HFF-Myc (cell line): ENCODE measurements at places on chromosomes 16 and 17.

- DNase-seq = no peak
These were observed 1.6 kb downstream of the UBALD1 start for GRCh38 chr16:4612977-4613635.

GRCh38 chr17:46770818-46771560 lies 47.5 kb downstream of the WNT3 start:
- DNase-seq = no peak

GRCh38 chr17:7403727-7403976 lies 245 bp downstream of the TMEM256 start:
- no peak for DNase-seq

GRCh38 chr17:19590912-19591551 lies 57.4 kb downstream of the SLC47A1 start:
- DNase-seq = no peak

DNA sequence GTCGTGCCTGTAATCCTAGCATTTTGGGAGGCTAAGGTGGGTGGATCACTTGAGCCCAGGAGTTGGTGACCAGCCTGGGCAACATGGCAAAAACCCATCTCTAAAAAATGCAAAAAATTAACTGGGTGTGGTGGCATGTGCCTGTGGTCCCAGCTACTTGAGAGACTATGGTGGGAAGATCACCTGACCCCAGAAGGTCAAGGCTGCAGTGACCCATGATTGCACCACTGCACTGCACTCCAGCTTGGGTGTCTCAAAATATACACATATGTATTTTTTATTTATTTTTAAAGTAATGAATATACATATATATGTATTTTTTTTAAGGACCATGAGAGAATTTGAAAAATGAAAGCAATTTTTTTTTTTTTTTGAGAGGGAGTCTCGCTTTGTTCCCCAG lies 5.1 kb upstream of the NUFIP2 start:
- no peak for DNase-seq

DNA sequence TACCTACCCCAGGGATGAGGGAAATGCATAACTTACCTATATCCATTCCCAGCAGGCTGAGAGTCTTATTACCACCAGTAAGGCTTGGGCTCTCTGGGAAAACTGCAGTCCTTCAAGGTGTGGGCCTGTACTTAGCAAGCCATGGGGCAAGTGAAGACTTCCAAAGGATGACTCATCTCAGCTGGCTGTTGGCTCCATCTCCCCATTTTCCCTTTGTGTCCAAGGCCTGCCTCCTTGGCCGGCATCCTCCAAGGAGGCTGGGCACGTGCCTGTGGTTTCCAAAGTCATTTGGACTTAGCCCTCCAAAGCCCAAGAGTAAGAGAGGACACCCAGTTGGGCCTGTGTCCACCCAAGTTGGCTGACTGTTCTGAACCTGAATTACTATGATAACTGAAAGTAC lies 89.8 kb downstream of the TMEM100 start:
- DNase-seq = no peak

DNA sequence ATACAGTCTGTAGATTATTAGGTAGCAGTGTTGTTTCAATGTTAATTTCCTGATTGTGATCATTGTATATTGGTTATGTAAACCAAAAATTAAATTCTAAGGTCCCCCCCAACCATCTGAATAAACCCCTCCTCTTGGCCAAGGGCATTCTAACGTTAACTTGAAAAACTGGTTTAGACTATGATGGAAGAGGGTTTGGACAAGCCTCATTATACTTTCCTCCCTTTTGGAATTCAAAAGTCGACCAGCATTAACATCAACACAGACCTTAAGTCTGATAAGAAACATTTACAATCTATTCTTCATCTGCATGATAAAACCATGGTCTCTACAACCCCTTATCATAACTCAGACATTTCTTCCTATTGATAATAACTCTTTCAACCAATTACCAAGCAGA lies 20.6 kb upstream of the KIFC3 start:
- no peak for DNase-seq

- no peak for DNase-seq
These were observed 2.8 kb downstream of the CDH13 start for GRCh38 chr16:82629441-82630027.

- DNase-seq = no peak
These were observed 27.1 kb upstream of the PHF12 start for GRCh38 chr17:28978356-28978964.

GRCh38 chr16:11042191-11042590 lies 97.8 kb downstream of the CLEC16A start:
- DNase-seq = no peak

DNA sequence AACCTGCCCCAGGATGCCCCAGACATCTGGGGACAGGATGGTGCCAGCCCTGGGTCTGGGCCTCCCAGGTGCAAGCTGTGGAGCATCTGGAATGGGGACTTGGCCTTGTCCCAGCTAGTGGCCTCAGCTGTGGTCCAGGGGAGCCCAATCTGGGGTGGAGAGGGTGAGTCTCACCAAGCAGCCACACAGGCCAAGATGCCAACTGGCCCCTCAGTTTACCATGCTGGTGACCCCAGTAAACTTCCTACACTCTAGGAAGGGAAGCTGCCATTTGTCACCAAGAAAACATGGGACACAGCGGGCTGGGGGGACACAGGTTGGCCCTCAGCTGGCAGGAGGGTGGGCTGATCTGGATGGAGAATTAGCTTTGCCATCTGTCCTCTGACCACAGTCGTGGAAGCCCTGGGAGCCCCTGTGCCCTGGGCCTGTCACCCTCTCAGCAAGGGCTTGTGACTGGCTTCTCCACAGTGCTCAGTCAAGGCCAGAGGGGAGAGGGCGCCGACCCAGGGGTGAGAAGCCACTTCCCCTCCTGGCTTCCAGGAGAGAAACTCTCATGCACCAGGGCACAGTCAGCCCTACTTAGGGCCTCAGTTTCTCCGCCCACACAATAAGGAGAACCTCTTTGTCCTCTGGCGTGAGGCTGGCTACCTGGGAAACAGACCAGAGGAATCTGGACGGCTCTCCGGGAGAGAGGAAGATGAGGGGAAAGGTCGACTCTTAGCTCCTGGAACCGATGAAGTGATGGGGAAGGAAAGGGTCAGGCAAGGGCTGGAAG lies 126.4 kb upstream of the SMURF2 start:
- DNase-seq = no peak

- DNase-seq = no peak
These were observed 27.4 kb upstream of the CAPNS2 start for GRCh38 chr16:55539049-55539448.

DNA sequence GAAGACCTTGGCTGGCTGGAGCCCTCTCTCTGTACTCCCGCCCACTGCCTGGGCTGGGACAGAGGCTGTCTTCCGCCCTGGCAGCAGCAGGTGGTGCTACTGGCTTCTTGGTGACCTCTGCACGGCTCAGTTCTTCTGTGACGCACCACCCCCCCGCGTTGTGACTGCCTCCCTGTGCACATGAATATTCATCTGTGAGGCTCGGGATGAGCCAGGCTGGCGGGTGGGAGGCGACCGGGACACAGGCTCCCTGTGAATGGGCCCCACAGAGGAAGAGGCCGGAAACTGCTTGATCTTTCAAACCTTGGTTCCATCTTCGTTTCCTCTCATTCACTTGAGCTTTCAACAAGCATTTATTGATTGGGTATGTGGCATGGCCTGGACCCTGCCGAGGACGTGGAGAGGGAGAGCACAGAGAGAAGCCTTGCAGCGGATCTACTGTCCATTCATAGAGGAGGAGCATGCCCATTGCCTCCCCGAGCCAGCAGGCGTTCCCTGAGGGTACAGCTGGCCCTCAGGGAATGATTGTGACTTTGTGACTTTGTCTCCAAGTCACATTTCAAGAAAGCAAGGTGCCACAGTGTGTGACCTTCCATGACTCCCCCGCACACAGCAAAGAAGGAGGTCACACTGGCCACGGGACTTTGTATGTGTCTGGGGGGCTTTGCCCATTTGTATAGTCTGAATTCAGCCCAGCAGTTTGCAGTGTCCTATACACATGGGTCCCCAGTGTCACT lies 45.0 kb downstream of the B9D1 start:
- DNase-seq = no peak

GRCh38 chr17:49926886-49927285 lies 42.1 kb upstream of the DLX4 start:
- no peak for DNase-seq

GRCh38 chr17:78861229-78861628 lies 20.6 kb upstream of the USP36 start:
- no peak for DNase-seq

DNA sequence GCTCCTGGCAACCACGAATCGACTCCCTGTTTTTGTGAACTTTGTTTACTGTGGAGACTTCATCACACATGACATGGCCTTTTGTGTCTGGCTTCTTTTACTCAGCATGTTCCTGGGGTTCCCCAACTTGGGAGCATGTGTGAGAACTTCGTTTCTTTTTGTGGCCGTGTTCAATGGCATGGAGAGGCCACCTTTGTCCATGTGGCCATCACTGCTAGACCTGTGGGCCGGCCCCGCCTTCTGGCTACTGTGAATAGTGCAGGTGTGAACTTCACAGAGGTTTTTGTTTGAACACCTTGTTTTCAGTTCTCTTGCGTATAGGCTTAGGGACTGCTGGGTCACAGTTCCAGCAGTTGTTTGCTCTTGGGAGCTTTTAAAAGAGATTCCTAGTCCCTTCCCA lies 5.7 kb upstream of the SLC38A8 start:
- no peak for DNase-seq

DNA sequence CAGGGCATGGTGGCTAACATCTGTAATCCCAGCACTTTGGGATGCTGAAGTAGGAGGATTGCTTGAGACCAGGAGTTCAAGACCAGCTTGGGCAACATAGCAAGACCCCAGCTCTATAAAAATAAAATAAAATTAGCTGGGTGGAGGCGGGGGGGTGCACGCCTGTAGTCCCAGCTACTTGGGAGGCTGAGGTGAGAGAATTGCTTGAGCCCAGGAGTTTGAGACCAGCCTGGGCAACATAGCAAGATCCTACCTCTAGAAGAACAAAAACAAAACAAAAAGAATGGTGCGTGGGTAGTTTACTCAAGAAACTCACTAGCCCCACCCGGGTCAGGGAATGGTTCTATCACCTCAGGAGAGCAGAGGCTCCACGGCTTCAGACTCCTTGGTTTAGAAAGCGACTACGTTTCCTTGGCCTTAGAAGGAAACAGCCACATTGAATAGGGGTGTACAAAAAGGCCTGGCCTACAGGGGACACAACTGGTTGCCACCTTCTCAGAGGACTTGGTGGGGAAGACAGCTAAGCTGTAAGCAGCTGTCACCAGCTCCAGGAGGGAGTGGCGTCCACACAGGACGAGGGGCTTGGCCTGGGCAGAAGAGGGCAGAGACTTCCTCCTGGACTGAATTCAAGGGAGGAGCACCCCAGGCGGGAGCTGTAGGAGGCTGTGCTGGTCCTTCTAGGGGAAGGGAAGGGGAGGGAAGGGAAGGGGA lies 716 bp downstream of the TK1 start:
- DNase-seq = no peak

GRCh38 chr17:65742403-65743307 lies 181.2 kb upstream of the AXIN2 start:
- DNase-seq = no peak

GRCh38 chr17:27756467-27757371 lies 43.6 kb downstream of the NOS2 start:
- no peak for DNase-seq

DNA sequence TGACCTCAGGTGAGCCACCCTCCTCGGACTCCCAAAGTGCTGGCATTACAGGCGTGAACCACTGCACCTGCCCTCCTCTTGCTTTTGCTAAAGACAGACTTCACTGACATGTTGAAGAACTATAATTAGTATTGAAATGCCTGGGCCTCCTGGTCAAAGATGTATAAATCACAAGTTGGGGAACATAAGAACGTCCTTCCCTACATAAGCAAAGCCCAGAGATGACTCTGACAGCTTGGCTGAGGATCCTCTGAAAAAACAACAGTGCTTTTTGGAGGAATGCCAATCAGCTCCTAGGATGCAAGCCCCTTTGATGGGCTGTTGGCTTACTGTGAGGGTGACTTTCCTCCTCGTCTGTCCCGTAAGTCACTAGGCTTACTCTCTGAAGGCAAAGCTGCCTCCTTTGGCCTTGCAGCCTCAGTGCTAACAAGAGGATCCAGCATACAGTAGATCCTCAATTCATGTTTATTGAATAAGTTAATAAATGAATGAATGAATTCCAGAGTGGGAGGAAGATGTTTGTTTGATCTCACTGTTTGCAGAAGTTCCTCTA lies 6.3 kb downstream of the APOH start:
- DNase-seq = no peak

GRCh38 chr16:20791923-20792612 lies 14.2 kb downstream of the ERI2 start:
- DNase-seq = no peak

DNA sequence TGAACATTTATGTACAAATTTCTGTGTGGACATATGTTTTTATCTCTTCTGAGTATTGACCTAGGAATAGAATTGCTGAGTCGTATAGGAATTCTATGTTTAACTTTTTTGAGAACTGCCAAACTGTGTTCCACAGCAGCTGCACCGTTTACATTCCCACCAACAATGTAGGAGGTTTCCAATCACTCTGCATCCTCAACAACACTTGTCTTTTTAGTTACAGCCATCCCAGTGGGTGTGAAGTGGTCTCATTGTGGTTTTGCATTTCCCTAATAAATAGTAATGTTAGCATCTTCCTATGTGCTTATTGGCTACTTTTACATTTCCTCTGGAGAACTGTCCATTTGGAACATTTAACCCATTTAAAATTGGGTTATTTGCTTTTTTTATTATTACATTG lies 36.6 kb upstream of the NACA2 start:
- DNase-seq = no peak

GRCh38 chr16:77759821-77760220 lies 28.5 kb upstream of the VAT1L start:
- DNase-seq = no peak

DNA sequence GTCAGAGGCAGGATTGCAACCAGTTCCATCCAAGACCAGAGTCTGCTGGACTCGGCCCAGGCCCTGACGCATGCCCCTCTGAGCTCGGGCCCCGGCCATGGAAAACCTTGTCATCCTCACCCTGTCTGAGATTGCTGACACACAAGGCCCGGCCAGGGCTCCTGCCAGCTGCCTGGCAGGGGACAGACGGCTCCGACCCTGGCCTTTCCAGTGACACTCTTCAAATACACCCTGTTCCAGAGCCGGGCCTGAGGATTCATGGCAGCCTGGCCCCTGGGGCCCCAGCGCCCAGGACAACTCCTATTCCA lies 3.2 kb upstream of the PABPN1L start:
- DNase-seq = no peak

DNA sequence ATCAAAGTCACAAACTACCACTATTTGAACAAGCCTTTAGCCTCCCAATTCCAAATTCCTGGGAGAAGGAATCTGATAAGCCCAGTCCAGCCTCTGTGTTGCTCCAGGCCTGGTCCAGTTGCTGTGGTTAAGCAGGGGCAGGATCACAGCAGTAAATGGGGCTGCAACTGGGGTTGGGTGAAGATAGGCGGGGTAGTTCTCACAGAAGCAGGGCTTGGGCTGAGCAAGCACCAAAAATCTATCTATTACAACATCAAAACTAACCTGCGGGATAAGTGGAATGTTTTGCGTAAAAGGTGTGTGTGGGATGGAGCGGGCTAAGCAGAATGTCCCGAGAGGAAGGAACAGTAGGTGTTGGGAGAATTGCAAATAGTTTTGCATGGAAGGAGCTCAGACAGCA lies 23.0 kb upstream of the RNF135 start:
- no peak for DNase-seq

GRCh38 chr17:64138441-64138840 lies 8.5 kb upstream of the ERN1 start:
- DNase-seq = no peak

GRCh38 chr17:43094129-43094835 lies 30.9 kb downstream of the BRCA1 start:
- no peak for DNase-seq
